ENCODE measurements at places on chromosomes 2 and 18. TPM values are rescaled to one million over a fixed set of nuclear protein-coding genes. Genes with fewer than 3 reads are reported as not detected.

Gene EGR4
- not detected for total RNA-seq

Gene ARHGAP25
- 5.2 TPM for total RNA-seq

Gene PDE11A
- total RNA-seq = 1.3 TPM

Gene UGT1A4
- total RNA-seq = 1.1 TPM

Gene LRRC30
- 0.32 TPM for total RNA-seq

Gene PTPN4
- total RNA-seq = 58.1 TPM

Gene PRKAG3
- 1.2 TPM for total RNA-seq

Gene SLC16A14
- 13.7 TPM for total RNA-seq

Gene ZNF512
- 40.2 TPM for total RNA-seq

Gene FBXO41
- total RNA-seq = 0.32 TPM

Gene HNRNPLL
- total RNA-seq = 106 TPM

Gene UGT1A3
- total RNA-seq = 1.2 TPM

Gene RAB17
- total RNA-seq = 1.7 TPM

Gene PAIP2B
- 7.6 TPM for total RNA-seq

Gene MAB21L4
- 0.42 TPM for total RNA-seq

Gene PSTPIP2
- 7.2 TPM for total RNA-seq

Gene TUBA4B
- not detected for total RNA-seq

Gene NABP1
- total RNA-seq = 30.2 TPM

Gene LOXL3
- total RNA-seq = 14.6 TPM

Gene STPG4
- total RNA-seq = not detected

Gene RNF144A
- 28.5 TPM for total RNA-seq

Gene HOXD9
- total RNA-seq = 2.9 TPM

Gene LRATD1
- 15.4 TPM for total RNA-seq

Gene FSHR
- total RNA-seq = 0.69 TPM

Gene VIT
- 10.0 TPM for total RNA-seq

Gene MAP2
- 13.5 TPM for total RNA-seq

Gene TEKT4
- total RNA-seq = not detected

Gene SERPINB10
- 0.21 TPM for total RNA-seq

Gene ING5
- total RNA-seq = 32.9 TPM

Gene CARF
- 28.5 TPM for total RNA-seq

Gene POTEI
- 0.05 TPM for total RNA-seq

Gene LBH
- 48.9 TPM for total RNA-seq

Gene DUSP2
- total RNA-seq = 18.5 TPM

Gene SIX3
- not detected for total RNA-seq

Gene AQP12B
- total RNA-seq = not detected

Gene GALNT5
- total RNA-seq = 23.4 TPM

Gene CYP27A1
- 10.3 TPM for total RNA-seq

Measured in urinary bladder (tissue), 4 donors.